ENCODE measurements at places on chromosomes 16 and 17. TPM values are rescaled to one million over a fixed set of nuclear protein-coding genes. Genes with fewer than 3 reads are reported as not detected.

TBX21 gene
- total RNA-seq = 0.29 TPM

SYNGR2 gene
- 14.0 TPM for total RNA-seq

ACSM5 gene
- total RNA-seq = not detected

PPP1R27 gene
- not detected for total RNA-seq

Measured in placental pericyte (primary cell).